ENCODE measurements at places on chromosomes 7 and 10.

GRCh38 chr7:103388469-103389140 lies 41.2 kb downstream of the PSMC2 start:
- DNase-seq = no peak

GRCh38 chr10:119491966-119492757 lies 50.4 kb downstream of the RGS10 start:
- DNase-seq = no peak

GRCh38 chr10:58041901-58042300 lies 225.8 kb downstream of the IPMK start:
- DNase-seq = no peak

DNA sequence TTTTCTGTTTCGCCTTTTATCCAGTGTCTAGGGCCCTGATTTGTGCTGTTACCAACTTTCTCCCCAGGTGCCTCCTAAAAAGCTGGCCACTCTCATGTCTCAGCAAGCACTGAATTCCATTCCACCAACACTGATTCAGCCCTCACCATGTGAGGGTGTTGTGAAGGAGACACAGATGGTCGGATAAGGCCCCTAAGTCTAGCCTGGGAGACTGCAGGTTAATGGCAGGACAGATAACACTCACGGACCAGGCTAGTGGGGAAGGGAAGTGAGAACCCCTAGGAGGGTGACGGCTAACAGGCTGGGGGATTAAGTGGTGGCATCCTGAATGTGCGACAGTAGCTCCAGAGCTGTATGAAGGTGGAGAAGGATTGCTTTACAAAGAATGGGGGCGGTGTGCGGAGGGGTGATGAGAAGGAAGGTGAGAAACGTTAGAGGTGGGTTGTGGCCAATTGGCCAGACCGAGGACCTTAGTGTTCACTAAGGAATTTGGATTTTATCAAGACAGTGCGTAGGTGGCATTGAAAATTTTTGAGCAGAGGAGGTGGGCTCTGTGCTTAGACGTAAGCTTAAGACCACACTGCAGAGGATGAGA lies 3.8 kb upstream of the DUSP5 start:
- DNase-seq = no peak

DNA sequence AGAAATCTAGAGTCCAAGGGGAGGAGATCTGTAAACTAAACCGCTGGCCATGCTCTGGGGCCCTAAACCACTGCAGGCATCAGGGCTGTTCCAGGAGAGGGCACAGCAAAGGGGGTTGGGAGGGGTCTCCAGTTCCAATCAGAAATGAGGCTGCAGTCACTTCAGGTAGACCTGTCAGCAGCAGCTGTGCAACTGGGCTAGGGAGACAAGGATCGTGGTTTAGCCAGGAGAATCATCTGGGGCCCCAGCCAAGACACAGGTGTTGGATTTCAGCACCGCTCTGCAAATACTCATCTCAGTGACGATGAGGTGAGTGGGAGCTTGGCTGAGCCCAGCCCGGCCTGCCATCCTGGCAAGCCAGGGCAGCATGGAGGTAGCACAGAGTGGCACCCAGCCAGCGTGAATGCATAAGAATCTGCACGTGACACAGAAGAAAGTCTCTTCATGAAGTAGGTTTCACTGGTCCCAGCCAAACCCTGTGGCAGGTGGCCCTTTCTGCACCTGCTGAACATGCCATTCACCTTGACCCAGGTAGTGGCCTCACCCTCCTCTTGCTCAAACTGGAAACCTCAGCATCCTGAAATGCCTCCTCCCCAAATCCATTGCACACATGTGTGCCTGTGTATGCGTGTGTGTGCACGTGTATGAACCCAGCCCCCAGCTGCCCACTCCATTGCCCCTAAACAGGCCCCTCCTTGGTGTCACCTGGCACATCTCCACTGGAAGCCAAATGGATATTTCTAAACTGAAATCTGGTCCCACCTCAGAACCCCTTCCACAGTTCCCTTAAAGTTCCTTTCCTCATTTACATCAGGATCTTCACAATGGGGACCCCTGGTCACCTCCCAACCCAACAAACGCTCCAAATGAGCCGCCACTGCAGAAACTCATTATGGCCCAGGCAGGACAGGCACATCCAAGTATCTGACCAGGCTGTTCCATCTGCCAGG lies 9.6 kb downstream of the GPRIN2 start:
- DNase-seq = no peak

- no peak for DNase-seq
Observed at GRCh38 chr7:112782498-112782897, 7.7 kb downstream of the TMEM168 start.

- DNase-seq = no peak
Observed at GRCh38 chr7:124938128-124938527, 8.5 kb upstream of the POT1 start.

DNA sequence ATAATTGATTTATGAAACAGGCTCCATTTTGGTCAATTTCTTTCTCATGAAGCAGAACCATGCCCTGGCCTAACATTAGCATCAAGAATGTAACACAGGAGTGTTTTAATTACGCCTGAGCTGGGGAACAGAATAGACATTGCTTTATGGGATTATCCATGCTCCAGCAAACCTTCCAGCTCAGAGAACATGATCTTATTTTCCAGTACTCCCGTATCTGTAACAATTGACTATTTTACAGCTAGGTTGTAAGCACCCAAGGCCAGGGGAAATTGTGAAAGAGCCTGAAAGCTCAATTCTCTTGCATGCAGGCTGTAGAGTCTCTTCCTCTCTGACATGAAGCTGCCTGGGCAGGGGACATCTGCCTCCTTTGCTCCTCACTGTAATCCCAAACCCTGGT lies 30.8 kb upstream of the CRYGN start:
- no peak for DNase-seq

- DNase-seq = no peak
Observed at GRCh38 chr7:75042286-75042685, 31.3 kb downstream of the RCC1L start.

DNA sequence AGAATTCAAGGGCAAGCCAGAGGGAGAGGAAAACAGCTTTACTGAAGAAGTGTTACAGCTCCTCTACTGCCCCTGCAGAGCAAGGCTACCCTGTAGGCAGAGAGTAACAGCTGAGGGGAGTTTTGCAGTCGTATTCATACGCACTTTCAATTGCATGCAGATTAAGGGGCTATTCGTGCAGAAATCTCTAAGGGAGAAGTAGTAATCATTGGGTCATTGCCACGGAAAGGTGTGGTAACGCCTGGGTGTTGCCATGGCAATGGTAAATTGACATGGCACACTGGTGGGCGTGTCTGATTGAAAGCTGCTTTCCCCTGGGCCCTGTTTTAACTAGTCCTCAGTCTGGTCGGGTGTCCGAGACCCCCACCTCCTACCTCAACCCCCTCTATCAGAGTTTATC lies 227.2 kb downstream of the NSUN6 start:
- no peak for DNase-seq

- no peak for DNase-seq
Observed at GRCh38 chr7:135745703-135746312, 2.8 kb downstream of the FAM180A start.

GRCh38 chr10:83492004-83492403 lies 647.3 kb upstream of the GHITM start:
- no peak for DNase-seq

DNA sequence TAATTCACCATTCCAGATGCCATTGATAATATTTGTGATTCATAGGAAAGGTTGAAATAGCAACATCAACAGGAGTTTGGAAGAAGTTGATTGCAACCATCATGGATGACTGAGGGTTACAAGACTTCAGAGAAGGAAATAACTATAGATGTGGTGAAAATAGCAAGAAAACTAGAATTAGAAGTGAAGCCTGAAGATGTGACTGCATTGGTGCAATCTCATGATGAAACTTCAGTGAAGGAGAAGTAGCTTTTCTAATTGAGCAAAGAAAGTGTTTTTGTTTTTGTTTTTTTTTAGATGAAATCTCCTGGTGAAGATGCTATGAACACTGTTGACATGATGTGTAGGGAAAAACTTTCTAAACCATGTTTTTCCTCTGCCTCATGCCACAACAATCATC lies 18.7 kb upstream of the CD36 start:
- no peak for DNase-seq

GRCh38 chr10:125087191-125087896 lies 73.0 kb downstream of the CTBP2 start:
- no peak for DNase-seq
